Kidney epithelial cell (primary cell): ENCODE measurements at places on chromosomes 5 and 9. TPM values are rescaled to one million over a fixed set of nuclear protein-coding genes. Genes with fewer than 3 reads are reported as not detected.
A peak's percentile ranks its signal among the peaks of the same experiment; 100 is the strongest.

DNA sequence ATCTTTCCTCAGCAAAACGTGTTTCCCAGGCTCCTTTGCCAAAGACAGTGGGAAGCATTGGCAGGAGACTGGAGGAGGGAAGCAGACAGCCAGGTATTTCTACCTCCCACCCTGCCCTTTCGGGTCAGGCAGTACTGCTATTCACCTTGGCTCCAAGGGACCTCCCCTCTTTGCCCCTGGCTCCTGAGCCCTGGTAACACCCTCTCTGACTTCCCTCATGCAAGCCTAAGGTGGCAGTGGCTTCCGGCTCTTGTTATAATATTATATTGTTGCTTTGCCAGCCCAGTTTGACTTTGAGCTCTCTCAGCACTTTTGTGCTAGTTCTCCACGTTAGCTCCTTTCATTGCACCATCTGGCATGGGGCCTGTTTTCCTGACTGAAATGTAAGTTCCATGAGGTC, 81.6 kb upstream of the IFNK start:
- no peak for DNase-seq

DNA sequence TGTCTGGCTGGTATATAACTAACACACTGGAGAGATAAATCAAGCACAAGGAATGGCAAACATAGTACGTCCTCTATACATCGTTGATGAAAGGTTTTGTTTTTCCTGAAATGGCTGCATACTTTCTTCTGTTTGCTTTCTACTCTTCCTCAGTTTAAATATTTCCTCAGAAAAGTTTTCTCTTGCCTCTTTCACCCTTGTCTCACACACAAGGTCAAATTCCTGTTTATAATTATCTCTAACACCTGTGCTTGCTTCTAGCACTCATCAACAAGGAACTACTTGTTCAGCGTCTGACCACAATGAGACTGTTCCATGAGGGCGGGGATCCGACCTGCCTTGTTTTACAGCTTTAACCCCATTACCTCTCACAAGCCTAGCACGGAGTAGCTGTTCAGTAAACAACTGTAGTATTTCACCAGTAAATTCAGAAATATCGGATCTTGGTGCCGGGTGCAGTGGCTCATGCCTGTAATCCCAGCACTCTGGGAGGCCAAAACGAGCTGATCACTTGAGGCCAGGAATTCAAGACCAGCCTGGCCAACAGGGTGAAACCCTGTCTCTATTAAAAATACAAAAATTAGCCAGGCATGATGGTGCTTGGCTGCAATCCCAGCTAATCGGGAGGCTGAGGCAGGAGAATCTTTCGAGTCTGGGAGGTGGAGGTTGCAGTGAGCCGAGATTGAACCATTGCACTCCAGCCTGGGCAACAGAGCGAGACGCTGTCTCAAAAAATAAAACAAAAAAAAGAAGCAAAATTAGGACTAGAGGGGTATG, 37.0 kb downstream of the NR6A1 start:
- no peak for DNase-seq

The SOX30 gene
- total RNA-seq: 0.08 TPM in 1 of 2 replicates, not detected in the other

- no peak for DNase-seq
These were observed 2396.8 kb upstream of the C9orf72 start for GRCh38 chr9:29969856-29970647.

DNA sequence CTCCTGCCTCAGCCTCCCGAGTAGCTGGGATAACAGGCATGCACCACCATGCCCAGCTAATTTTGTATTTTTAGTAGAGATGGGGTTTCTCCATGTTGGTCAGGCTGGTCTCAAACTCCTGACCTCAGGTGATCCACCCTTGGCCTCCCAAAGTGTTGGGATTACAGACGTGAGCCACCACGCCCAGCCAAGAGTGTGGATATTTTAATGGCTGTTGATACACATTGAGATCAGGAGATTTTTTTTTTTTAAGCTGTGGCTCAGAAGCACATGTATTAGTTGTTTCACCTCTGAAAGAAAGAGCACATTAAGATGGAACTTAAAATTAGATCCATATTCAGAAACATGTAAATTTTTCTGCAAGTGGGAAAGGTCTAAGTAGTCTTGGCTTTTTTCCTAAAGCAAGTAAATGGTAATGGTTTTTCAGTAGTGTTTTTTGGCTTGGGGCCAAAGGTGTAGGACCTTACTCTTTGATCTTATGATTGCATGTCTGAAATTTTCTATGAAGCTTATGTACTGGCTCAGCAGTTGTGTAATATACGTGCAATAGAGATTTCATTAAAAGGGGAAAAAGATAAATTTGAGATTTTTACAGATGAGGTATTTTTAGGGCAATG, 9.9 kb downstream of the RBM27 start:
- DNase-seq: no peak

GRCh38 chr9:72443855-72444254, 77.6 kb upstream of the TMC1 start:
- no peak for DNase-seq

DNA sequence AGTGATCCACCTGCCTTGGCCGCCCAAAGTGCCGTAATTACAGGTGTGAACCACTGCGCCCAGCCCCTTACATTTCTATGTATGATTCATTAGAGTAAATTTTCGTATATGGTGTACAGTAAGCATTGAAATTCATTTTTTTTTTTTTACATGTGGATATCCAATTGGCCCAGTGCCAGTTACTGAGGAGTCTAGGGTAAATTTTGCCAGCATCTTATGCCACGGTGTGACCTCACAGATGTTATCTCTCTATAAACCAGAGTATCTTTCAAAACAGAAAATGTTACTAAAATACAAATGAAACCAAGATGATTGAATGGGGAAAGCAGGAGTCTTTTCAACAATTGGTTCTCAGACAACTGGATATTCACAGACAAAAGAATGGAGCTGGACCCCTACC, 64.7 kb downstream of the IPPK start:
- DNase-seq: no peak

The WDR38 gene
- total RNA-seq: not detected in 2 replicates

The OR1J2 gene
- not detected in 2 replicates for total RNA-seq

The C9 gene
- not detected in 2 replicates for total RNA-seq

DNA sequence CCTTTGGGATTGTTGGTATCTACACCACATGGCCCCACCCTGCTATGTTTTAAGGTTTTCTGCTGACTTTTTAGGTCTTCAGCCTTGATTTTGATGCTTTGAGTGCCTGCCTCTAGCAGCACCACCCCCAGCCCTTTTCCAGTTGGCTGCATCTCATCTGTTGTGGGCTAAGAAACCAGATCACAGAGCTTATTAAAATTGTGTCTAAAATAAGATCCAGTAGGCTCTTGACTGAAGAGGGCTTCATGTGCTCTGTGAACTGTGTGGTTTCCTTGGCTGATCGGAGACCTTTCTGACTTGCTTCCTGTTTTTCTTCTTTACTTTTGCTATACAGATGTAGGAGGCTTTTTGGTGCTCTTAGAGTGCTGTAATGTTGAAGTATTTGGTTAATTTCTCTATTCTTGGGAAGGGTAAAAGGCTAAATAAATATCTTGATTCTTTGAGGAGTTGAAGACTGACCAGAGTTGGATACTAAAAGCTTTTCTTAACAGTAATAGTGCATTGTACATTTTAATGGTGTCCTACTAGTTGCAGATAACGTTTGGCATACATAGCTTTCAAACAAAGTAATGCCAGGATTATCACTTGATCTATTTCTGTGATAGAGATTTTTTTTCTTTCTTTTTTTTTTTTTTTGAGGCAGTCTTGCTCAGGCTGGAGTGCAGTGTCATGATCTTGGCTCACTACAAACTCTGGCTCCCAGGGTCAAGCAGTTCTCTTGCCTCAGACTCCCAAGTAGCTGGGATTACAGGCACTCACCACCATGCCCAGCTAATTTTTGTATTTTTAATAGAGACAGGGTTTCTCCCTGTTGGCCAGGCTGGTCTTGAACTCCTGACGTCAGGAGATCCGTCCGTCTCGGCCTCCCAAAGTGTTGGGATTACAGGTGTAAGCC, 4.5 kb downstream of the UBE2D2 start:
- no peak for DNase-seq

The SMIM27 gene
- 4.1 and 5.8 TPM in 2 replicates for total RNA-seq

The SYK gene
- 12.3 and 15.0 TPM in 2 replicates for total RNA-seq

DNA sequence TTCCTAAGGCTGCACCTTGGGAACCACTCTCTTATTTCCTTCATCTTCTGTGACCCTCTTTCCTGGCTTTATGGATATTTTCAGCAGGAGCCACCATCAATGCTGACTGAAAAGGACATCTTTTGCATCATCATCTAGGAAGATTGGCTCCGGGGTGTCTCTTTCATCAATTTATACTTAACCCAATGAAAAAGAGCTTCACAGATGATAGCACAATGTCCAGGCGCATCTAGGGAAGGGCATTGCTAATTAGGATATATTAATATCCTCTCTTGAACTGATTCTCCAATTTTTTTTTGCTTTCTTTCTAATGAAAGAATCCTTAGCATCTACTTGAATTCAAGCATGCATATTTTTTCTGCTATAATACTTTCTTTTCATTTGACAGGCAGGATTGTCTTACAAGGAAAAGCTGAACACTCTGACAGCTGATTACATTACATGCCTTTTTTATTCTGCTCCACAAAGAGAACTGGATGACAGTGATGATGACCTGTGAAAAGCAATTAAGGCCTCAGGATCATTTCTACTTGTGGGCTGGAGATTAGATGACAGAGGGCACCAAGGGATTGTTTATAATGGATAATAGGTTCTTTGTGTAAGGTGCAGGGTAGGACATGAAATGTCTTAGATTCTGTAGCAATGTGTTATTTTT, 60.2 kb downstream of the PCSK1 start:
- DNase-seq: no peak

The KCNV2 gene
- not detected in 2 replicates for total RNA-seq

DNA sequence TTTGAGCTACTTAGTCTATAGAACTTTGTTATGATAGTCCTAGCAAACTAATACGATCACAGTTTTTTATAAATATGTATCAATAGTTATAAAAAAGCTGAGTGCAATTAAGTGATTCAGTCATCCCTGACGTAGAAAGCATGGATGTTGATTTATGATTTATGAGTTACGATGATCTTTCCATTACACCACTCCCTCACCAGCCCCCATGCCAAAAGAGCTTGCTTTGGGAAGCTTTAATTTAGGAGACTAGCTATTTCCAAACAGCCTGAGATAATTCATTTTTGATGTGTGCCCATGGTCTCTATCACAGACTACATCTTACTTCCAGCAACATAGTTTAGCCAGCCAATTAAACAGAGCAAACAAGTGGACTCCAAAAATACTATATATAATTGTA, 256.8 kb downstream of the GABRG2 start:
- DNase-seq: no peak

The XPA gene
- total RNA-seq: 10.9 and 12.5 TPM in 2 replicates

DNA sequence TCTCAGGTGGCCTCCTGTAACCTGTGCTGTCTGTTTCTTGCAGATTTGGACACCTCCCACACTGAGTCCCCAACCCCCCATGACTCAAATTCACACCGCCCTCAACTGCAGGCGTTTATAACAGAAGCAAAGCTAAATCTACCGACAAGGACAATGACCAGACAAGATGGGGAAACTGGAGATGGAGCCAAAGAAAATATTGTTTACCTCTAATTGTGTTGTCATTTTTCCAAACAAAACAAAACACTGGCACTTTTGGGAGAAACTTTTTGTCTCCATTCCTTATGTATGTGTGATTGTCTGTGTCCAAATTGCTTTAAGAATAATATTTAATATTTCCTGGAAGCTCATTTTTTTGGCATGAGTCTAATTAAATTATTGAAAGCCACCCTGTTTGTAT, 314.8 kb downstream of the ARHGEF28 start:
- DNase-seq: no peak

DNA sequence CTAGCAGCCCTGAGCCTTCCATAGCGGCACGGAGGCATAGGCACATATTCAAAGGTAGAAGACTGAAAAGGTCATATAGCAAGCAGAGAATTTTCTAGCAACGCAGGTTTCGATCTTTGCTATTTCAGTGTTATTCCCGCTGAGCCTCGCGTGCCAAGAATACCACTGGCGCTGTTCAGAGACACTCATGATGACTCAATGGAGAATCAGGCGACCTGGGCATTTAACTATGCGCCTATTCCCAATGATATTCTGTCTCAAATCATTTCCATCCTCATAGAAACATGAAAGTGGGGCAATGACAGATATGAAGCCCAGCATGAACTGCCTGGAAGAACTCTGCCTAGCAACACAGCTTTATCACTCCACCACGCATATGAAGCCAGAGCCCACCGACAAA, 59.9 kb downstream of the EFNA5 start:
- DNase-seq: no peak

DNA sequence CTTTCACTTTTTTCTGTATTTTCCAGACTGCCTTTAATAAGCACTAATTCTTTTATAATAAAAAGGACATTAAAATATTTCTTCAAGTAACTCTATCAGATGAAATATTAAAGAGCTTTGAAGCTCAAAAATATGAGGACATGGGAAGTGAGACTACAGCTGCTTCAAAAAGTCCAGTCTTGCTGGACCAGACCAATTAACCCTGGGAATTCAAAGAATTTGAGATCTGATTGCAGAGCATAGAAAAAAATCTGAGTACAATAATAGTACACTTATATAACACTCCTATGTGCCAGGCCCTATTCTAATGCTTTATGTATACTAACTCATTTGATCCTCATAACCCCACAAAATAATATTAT, 9.8 kb downstream of the TMEM245 start:
- DNase-seq: no peak

DNA sequence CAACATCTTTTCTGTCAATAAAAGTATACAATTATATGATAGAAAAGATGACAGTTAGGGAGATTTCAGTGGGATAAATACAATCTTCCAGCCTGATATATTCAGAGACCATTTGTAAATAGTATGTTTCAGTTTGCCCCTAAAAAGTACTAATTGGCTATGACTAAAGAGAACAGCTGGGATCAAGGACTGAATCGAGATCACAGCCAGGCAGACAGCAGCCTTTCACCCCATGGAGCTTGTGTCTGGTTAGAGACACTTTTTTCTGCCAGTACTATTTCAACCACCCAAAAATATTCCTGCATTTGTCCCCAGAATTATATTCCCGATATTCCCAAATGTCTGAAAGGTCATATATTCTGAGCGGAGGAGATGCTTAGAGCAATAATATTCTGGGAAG, 577.3 kb upstream of the TLE4 start:
- no peak for DNase-seq

The PCDHB12 gene
- total RNA-seq: 1.2 and 1.6 TPM in 2 replicates

DNA sequence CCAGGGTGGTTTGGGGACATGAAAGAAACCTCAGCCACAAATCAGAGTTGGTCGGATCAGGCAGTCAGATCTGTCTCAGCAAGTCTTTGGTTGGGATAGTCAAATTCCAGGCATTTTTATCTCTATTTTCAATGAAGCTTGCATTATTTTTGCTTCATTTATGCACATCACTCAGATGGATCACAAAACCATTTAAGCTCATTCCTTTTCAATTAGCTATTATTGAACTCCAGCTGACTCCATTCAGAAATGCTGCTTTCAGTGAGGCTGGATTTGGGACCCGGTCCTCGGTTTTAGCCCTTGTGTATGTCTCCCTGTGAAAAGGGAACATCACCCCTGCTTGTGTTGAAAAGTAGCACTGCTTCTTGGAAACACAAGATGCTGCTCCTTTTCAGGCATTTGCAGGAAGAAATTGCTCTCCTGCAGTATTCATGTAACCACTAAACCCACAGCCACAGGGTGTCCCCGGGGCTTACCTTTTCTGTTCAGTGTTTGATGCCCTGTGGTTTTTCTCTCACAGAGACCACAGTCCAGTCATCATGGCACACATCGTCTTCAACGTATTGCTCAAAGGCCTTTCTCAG, 232.9 kb downstream of the NFIB start:
- peak; percentile 37 for DNase-seq

- DNase-seq: no peak
These were observed 627 bp downstream of the ARRDC1 start for GRCh38 chr9:137606005-137606621.

The RETREG1 gene
- 14.8 and 17.0 TPM in 2 replicates for total RNA-seq

The PRDM9 gene
- total RNA-seq: 0.07 TPM in 1 of 2 replicates, not detected in the other

The TXNDC8 gene
- not detected in 2 replicates for total RNA-seq
